ENCODE measurements at places on chromosomes 5 and 9. TPM values are rescaled to one million over a fixed set of nuclear protein-coding genes. Genes with fewer than 3 reads are reported as not detected.
A peak's percentile ranks its signal among the peaks of the same experiment; 100 is the strongest.

Gene TEX48
- not detected for total RNA-seq

DNA sequence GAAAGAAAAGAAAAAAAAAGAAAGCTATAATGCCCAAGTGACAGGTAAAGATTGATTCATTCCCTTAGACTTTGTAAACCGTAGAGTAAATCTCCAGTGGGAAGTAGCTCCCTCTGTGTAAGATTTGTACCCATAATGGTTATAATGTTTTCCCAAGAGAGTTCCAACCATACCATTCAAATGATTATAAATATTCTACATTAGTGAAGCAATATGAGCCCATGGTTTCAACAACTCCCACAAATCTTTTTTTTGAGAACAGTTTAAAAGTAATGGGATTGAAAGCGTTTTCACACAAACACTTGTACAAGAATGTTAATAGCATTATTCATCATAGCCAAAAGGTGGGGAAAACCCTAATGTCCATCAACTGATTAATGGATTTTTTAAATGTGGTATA, 58.0 kb downstream of the GRAMD2B start:
- no peak for DNase-seq

Gene SLC36A2
- total RNA-seq: not detected

Gene DMRT3
- total RNA-seq: 0.16 TPM

Gene STPG3
- total RNA-seq: not detected

DNA sequence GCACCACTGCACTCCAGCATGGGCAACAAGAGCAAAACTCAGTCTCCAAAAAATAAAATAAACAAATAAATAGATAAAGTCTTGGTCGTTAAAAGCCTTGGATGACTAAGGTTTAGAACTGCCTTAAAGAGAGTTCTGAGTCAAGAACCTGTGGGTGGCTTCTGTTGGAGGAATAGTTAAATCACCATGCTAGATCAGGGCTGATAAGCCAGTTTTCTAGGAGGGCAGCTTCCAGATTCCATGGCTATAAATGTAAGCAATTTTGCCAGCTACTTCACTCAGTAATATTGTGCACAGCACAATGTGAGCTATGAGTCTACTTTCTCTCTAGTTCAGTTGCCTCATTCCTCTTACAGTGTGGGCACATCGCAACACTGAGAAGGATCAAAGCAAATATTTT, 242.1 kb upstream of the NUDT12 start:
- DNase-seq: no peak

Gene DMGDH
- total RNA-seq: 1.2 TPM

GRCh38 chr5:179319741-179320281, 25.4 kb downstream of the ADAMTS2 start:
- DNase-seq: no peak

DNA sequence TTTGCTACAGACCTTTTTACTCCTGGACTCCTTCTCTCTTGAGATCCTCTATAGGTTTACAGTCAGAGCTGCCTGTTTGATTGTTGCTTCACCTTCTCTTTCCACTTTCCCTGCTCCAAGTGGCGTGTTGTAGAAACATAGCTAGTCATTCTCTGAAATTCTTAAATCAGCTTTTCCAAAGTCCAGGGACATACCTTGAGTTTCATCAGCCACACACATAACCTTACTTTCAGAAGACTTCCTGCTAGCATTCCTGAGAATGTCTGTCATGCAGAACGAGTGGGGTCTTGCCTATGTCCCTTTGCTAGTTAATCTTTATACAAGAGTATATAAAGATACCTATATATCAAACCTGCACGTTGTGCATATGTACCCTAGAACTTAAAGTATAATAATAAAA, 230.3 kb upstream of the ZNF462 start:
- DNase-seq: no peak

DNA sequence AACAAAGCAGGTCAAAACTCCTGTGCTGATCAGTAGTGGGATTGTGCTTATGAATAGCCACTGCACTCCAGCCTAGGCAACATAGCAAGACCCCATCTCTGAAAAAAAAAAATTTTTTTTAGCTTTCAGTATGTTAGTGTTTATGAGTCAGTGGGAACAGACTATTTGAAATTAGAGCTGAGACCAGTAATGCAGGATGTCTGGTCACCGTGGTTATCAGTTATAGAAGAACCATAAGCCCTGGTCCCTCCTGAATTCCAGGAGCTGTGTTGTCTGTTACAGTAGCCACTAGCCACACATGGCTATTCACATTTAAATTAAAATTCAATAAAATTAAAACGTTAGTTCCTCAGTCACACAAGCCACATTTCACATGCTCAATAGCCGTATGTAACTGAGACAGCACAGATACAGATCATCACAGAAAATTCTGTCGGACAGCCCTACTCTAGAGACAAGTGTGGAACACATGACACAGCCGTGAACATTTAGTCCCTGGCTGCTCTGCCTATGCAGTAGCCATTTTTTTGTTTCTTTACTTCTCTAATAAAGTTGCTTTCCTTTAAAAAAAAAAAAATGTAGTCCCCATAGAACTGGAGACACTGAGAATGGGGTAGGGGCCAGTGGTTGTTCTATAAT, 96.1 kb upstream of the SAP30L start:
- no peak for DNase-seq

DNA sequence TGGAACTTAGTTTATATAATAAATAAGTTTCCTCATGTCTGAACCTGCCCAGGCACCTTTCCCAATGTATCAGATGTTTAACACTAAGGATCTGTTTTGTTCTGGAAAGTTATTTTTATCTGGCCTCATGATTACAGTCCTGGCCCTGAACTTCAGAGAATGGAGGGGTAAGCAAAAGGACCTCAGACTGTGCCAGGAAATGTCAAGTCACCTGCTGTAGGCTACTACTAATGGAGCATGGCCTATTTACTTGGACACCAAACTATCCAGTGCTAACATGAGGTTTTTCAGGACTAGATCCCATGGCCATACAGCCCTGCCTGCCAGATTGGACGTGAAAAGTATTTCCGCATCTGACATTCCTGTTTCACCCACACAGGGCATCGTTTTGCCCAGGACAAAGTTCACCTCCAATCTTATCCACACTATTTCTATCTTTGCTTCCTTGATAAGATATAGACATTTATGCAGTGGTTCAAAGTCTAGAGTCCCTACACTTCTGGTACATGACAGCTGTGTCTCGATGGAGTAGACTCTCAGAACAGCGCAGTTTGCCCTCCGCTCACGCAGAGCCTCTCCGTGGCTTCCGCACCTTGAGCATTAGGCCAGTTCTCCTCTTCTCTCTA, at the start of gene BTNL8:
Gene BTNL8, plus strand, starts transcription at position 539 of the 626 bp plus-strand sequence. CDS start 152 bp downstream, outside the sequence.
- DNase-seq: no peak

Gene IL13
- total RNA-seq: not detected

Gene FAM221B
- total RNA-seq: not detected

Gene BTNL9
- total RNA-seq: 0.78 TPM

DNA sequence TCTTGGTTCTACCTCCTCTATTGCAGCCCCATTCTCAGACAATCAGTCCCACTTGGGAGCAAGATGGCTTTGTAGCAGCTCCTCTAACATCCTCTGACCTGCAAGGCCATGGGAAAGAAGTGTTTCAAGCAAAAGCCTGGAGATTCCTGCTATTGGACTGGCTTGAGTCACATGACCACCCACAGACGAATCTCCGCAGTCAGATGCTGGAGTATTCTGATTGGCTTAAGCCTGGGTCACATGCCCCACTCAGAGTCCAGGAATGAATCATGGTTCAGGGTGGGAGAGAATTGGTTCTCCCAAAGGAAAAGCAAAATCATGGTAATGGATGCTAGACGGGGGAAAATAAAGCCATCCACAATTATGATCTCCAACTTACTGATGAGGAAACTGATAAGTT, 22.6 kb upstream of the LMX1B start:
- DNase-seq: no peak

Gene RGS7BP
- 17.6 TPM for total RNA-seq

DNA sequence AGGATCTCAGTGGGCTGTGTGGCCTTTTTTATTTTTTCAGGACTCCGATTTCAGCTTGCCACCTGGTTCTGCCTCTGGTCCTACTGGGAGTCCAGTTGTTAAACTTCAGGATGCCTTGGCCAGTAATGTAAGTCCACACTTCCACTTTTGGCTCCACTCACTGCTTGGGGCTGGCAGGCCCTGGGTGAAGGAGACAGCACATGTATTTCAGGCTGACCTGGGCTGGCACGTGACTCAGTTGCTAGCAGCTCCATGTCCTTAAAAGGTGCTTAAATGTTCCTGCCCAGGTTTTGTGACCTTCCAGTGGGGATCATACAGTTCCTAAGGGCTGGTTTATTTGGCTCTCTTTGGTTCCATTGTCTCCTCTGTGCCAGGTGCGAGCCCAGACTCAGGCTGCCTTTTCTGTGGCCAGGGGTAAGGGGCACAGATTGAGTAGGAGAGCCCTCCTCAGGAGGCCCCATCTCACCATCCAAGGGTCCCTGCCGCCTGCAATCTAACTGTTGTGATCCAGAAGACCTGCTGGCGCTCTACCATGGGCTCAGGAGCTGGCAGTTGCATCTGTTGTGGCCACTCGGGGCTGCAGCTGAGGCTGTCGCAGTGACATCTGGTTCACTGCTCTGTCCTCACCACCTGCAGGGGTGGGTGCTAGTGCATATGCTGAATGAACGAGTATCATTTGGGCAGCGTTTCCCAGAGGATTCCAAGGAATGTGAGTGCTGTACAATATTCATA, 19.2 kb upstream of the POMT1 start:
- no peak for DNase-seq

GRCh38 chr9:133448487-133448972, 11.2 kb upstream of the CACFD1 start:
- no peak for DNase-seq

- no peak for DNase-seq
Observed at GRCh38 chr9:108444400-108445358, 411.1 kb downstream of the ACTL7B start.

DNA sequence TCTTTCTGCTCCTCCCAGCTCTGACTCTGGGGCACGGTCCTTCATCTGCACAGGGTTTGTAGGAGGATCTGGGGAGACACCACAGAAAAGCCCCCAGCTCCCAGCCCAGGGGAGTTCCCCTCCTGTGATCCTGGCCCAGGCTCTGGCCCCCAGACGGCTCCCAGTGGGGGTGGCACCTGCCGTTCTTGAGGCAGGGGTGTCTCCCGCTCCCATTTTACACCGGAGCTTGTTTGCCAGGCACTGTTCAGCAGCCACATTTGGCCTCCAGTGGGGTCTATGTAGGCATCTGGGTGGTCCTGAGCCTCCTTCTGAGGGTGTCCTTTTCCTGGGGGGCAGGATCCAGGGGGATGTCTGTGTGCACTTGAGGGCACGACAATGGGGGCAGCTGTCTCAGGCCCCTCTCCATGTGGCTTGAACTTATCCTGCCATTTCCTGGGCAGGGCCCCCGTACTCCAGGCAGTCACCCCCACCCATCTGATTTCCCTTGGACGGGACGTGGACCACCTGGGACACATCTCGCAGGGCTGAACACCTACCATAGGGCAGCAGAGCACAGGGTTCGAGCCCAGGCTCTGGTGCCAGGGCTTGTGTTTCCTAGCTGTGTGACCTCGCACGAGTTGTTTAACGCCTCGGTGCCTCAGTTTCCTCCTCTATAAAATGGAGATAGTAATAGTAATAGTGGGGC, 275.0 kb upstream of the MVB12B start:
- no peak for DNase-seq

Gene MYOZ3
- 1.7 TPM for total RNA-seq

- no peak for DNase-seq
Observed at GRCh38 chr9:116189683-116190082, 36.1 kb downstream of the PAPPA start.

GRCh38 chr5:108727236-108727650, 20.5 kb upstream of the FER start:
- DNase-seq: no peak

Gene NXNL2
- total RNA-seq: 0.78 TPM

DNA sequence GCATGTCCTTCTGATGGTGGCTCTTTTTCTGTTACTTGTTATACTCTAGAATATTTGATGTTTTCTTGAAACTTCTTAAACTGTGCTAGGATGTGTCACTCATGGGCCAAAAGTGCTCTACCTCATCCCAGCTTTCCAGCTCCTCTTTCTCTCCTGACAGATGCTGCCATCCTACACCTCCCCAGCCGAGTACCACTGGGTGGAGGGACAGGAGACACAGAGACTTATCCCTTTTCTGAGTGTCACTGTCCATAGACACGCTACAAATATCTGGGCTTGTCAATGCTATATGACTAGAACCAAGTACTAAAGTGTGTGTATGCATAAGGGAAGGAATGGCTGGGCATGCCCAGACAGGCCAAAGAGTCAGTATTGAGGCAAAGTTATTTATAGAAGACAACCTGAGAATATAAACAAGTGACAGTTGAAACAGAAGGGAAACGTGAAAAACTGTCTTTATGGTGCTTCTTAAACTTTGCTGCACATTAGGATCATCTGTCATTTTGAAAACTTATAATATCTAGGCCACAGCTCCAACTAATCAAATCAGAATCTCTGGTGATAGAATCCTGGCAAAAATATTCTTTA, 188.0 kb downstream of the CARTPT start:
- DNase-seq: no peak

- DNase-seq: no peak
Observed at GRCh38 chr5:133884569-133885311, 83.7 kb downstream of the C5orf15 start.

Gene MEF2C
- 2,088 TPM for total RNA-seq

- DNase-seq: no peak
Observed at GRCh38 chr9:128845186-128845931, 15.8 kb upstream of the SPOUT1 start.

Gene FAM151B
- total RNA-seq: 39.8 TPM

DNA sequence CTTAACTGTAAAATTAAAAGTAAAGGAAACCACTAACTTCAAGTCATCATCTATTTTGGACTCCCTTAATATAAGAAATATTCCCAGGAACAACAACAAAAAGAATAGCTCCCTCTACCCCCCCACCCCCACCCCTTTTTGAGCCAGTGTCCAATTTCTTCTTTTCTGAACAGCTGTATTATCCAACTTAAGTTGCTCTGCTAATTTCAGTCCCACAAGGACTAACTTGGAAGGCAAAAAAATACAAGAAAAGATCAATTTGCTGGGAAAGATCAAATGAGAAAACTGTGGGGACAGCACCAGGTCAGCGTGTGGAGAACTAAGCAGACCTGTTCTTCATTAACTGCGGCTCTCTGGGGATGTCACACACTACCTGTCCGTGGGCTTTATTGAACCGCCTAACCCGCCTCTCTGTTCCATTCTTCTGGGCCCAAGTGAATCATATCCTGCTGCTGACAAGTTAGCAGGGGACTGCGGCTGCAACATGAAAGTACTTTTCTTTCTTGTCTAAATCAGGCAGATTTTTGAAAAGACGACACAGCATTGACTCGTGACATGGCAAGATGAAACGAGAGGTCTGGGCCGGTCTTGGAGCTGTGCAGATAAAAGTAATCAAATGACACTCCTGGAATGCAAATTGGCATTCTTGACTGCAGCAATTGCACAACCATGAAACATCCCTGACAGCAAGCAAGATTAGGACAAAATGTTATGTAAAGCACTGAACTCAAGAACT, 2.7 kb downstream of the BNC2 start:
- DNase-seq: no peak

DNA sequence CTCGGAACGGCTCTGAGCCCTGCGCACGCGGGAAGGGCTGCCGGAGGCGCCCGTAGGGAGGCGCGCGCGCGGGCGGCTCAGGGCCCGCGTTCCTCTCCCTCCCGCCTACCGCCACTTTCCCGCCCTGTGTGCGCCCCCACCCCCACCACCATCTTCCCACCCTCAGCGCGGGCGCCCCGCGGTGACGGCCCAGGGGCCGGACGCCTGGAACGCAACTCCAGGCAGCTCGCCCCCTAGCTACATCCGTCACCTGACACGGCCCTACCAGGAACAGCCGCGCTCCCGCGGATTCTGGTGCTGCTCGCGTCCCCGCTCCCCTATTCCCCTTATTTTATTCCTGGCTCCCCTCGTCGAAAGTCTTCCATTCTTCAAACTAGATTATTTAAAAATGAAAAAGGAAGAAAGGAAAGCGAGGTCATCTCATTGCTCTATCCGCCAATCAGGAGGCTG, at the start of gene CDKN2B-AS1:
Gene CDKN2B-AS1, plus strand, starts transcription at position 236 of the 450 bp plus-strand sequence.
- DNase-seq: peak; percentile 30

Gene ASPN
- total RNA-seq: 7.8 TPM

Measured in occipital lobe (tissue), 3 donors.